ENCODE measurements at places on chromosomes 6 and 20.
A peak's percentile ranks its signal among the peaks of the same experiment; 100 is the strongest.

- DNase-seq = no peak
These were observed 392.0 kb downstream of the SYNE1 start for GRCh38 chr6:152244998-152245630.

DNA sequence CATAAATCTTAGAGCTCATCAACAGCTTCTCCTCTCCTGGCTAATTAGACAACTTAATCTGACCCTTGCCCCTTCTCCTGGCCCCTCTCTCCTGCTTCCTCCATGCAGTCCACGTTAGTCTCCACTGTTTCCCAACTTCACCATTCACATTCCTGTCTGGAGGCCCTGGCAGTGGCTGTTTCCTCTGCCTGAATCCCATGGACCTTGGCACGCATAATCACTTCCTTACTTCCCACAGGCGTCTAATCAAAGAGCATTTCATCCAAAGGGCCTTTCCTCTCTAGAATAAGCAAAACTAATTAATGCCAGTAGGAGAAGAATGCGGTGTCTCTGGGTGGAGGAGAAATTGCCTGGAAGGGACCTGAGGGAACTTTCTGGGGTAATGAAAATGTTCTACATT is 16.4 kb upstream of the XRN2 start:
- no peak for DNase-seq

DNA sequence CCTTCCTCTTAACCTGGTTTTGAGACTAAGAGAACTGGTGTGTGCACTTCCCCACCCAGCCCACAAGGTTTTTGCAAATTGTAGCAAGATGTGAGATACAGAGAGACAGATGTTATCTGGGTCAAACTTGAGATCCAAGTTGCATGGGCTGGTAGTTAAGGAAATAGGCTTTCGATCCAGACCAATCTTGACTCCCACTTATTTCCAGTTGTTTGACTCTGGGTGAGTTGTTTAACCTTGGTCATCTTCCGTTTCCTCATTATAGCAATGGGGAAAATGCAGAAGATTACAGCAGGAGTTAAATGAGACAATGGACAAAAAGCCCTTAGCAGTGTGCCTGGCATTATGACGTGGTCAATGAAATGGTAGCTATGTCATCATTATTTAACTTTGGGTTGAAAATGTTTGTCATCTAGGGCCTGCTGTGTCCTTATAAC is 1.7 kb downstream of the SNX21 start:
- DNase-seq = no peak

DNA sequence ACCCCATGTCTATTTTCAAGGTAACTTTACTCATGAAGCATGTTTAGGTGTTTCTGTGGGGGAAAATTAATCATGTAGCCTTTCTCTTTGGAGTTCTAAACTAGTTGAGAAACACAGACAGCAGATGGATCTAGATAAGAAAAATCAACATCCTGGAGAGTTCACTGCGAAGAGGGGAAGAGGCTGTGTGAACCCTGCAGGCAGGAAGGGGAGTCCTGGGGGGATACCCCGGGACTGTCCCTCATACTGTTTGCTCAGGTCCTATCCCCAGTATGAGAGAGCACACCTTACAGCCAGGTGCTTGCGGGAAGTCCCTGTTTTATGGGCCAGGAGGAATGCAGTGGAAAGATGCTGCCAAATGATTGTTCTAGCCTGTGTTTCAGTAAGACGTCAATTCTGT is 32.7 kb downstream of the CHMP4B start:
- peak; percentile 34 for DNase-seq

DNA sequence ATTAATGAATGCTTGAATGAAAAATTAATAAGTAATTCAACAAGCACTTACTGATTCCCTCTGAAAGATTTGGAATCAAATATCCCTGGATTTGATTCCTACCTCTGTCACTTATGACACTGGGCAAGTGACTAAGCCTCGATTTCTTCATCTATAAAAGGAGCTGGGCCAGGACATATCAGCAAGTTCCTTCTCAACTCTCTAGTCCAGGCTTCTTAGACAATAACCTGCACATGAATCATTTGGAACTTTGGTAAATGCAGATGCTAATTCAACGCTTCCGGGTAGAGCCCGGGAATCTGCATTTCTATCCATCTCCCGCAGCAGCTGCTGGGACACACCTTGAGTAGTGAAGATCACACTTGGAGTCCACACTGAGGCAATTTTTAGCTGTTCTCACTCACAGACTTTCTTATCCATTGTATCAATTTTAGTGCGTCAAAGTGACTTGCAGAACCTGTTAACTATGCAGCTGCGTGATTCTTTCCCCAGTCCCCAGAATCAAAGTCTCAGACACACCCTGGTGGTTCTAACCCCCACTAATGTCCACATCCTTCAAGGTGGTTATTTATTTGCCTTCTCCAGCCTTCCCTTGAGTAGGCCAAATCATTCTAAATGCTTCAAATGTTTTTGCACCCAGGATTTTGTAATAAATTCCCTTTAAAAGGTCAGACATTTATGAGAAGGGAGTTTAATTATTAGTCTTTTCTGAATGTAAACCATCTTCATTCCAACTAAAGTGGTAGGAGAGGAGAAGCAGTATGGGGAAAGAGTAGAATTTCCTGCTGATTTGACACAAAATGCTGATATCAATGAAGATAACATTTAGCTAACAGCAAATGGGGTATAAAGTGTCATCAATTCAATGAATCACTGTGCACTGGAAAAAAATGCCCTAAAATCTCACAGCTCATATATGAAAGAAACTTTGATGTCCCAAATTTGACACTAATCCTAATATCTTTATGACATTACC is 26.0 kb upstream of the CCND3 start:
- DNase-seq = no peak

DNA sequence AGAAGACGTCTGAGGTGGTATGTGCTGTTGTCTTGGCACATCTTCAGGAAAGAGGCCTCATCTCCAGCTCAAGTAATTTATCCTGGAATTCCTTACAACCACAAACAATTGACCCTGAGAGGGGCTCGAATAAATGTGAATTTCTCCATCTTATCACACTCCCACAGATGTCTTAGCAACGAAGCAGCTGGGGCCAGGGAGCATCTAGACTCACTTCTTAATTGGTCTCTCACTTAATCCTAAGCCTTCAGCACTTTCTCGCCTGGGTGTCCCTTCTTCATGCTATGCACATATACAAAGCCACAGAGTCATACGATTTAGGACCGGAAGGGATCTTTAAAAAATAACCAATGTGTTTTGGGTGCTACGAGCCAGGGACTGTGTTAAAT is 27.1 kb downstream of the PCK1 start:
- DNase-seq = no peak

DNA sequence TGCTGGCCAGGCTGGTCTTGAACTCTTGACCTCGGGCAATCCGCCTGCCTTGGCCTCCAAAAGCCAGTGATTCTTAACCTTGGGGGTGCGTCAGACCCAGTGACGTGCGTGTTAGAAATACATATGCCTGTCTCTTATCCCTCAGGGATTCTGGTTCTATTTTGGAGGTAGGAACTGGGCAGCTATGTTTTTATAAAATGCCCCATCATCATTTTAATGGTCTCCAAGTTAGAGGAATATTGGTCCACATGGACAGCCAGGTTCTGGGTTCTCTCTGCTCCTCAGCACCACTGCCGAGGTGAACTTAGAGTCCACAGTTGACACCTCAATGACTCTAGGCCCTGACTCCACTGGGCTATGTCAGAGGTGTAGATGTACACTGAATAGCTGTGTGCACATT is 352.7 kb downstream of the SMOC2 start:
- DNase-seq = no peak
